ENCODE measurements at places on chromosomes 6 and 20.

DNA sequence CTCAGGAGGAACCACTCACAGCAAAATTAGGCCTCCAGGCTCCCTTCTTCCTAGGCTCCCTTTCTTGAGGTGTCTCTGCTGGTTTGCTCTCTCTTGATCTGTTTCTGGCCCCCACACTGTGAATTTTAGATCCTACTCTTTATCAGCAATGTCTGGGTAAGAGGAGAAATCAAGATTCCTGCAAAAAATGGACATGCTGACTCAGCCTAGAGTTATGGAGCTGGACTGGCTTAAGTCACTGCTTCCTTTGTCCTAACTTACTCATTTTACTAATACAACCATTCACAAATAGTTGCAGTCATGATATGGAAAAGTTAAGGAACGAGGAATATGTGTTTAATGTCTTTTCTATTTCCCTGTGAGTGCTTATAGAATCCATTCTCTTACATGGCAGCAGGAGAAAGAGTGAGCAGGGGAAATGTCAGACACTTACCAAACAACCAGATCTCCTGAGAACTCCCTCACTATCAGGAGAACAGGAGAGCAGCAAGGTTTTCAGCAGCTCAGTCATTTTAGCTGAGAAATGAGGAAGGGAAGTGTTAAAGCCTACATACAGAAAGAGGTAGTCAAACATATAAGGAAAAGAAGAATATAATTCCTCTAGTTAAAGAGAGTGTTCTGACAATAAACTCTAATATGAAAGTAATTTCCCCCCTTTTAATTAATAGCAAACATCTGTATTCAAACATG lies 160.8 kb downstream of the PDE7B start:
- peak; percentile 81 for DNase-seq

DNA sequence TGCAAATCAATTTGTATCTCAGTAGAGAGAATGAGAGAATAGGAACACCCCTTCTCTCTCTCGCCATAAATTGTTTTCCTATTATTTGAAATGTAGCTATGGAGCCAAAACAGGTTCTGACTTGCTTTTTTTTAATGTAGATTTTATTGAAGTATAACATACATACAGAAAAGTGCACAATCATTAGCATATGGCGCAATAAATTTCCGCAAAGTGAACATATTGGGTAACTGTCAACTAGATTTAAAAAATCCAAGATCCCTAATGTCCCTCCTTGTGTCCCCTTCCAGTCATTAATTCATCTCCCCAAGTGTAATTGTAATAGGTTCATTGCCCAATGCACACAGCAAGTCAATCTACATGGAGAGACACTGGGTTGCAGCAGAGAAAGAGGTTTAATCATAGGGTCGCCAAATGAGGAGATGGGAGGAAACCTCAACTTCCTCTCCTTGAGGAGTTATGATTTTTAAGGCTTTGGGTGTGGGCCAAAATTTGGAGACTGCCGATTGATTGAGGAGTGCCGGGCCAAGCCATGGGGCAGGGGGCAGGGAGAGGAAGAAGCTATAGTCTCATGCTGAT lies 43.3 kb upstream of the TGM3 start:
- DNase-seq: no peak

- peak; percentile 87 for DNase-seq
These were observed 57.8 kb upstream of the EDN1 start for GRCh38 chr6:12232339-12232738.

DNA sequence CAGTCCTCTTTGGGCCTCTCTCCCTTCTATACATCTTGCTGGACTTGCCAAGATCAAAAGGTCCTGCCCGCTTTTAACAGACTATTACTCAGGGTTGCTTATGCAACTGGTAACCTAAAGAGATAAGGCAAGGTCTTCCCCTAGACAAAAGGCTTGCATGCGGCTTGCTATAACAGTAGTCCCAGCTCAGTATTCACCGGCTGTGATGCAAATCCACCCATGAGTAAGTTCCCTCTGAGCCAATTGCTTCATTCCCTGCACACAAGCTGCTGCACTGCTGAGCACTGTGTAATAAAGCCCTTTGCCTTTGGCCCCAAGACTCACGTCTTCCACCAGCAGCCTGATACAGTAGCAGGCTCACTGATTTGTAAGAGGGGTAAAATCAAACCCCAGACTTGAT lies 363.8 kb downstream of the PRKN start:
- DNase-seq: no peak

- DNase-seq: no peak
These were observed 4.2 kb upstream of the ZDHHC14 start for GRCh38 chr6:157376706-157377230.

DNA sequence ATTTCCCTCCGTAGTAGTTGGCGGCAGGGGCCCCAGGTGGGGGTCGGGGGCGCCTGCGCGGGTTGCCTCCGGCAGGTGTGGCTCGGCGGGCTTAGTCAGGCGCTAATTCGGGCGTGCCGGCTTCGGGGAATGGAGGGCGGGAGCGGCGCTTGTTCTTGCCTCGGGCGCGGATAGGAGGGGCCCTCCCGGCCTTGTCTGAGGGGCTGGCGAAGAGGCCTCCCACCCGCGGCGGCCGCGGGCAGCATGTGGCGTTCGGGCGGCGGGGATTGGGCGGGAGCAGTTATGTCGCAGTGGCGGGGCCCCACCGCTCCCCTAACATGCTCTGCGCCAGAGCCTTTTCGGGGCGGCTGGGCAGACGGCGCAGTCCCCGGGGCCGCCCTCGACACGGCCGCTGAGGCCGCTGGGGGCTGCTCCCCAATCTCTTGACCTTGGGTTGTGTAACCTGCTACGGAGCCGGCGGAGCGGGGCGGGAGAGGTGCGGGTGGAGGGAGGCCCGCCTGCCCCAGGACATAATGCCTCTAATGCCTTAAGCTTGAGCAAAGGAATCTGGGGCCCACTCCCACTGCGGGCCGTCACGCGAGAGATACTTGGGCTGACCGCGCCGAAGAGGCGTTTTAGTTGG lies 1.1 kb downstream of the AMD1 start:
- DNase-seq: no peak

GRCh38 chr20:1171461-1172093 lies 13.2 kb downstream of the TMEM74B start:
- no peak for DNase-seq

- no peak for DNase-seq
These were observed 235.5 kb upstream of the KCNQ5 start for GRCh38 chr6:72386324-72386723.

- DNase-seq: no peak
These were observed 541 bp upstream of the IL20RA start for GRCh38 chr6:137045222-137045789.

DNA sequence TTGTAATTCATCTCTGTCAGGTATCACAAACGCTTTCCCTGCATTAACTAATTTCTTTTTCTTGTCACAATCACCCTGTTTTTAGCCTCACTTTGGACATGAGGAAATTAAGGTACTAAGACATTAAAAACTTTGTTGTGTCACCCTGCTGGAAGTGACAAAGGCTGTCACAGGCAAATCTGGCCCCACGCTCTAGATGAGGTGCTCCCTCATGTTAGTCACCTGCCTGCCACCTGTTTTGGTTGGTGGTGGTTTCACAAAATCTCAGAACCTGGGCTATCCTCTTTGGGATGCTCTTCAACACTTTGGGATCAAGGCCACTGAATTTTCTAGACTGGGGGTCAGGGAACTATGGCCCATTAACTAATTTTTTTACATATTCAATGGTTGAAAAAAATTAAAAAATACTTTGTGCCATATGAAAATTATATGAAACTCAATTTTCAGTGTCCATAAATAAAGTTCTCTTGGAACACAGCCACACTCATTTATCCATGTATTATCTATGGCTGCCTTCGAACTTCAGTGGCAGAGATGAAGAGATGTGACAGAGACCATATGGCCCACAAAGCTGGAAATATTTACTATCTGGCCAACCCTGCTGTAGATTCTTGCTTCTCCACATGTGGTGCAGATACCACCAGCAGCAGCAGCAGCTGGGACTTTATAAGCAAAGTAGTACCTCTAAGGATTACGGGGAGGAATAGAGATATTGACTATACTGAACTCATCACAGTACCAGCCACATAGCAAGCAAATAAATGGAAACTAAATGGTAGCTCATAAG lies 16.1 kb upstream of the TNFAIP3 start:
- no peak for DNase-seq

- no peak for DNase-seq
These were observed 604.4 kb upstream of the NOX3 start for GRCh38 chr6:156060013-156060412.

DNA sequence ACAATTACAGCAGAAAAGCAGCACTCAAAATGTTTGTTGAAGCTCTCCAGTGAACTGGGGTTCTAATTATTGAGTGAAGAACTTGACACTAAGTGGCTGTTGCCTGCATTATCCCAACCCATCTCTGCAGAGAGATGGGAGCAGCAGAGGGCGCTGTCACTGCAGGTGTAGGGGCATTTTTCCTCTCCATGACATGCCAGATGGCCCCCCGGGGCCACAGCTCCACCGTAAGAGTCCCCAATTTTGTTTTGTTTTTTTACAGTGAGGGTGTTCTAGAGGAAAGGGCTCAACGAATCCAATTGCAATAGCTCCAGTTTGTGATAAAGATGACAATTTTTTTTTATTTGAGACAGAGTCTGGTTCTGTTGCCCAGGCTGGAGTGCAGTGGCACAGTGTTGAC lies 1.9 kb upstream of the FUCA2 start:
- no peak for DNase-seq

GRCh38 chr20:59121714-59122565 lies 41.7 kb upstream of the ZNF831 start:
- no peak for DNase-seq

DNA sequence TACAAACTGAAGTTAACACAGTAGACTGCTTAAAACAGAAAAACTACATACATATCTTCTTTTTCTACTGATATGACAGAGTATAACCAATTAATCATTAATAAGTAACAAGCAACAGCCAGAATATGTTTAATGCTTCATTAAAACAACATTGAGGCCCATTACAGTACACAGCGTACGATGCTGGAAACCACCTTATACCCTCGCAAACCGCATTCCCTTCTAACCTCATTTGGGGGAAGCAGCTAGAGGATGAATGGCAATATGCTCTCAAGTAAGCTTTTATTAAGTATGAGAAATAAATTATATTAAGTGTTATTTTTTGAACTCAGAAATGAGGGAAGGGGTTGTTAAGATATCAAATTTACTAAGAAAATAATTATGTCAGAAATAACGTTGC lies 142.4 kb downstream of the GMDS start:
- DNase-seq: no peak

DNA sequence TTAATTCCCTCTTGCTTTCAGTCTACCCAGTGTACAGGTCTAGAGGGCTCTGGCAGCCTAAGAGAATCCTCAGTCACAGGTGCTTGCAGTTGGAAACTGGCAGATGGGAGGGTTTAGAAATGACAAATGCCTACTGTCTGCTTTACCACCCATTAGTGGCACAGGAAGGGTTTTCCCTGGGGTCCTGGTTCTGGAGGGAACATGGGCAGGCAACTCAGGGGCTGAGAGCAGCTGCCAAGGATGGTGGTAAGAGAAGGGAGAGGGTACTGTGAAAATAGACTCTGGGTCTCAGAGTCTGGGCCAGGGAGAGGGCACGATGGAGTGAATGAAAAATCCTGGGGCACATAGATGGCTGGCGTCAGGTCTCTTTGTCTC lies 103.5 kb downstream of the TCP11 start:
- DNase-seq: no peak

GRCh38 chr6:53634184-53634631 lies 31.3 kb downstream of the KLHL31 start:
- DNase-seq: no peak

DNA sequence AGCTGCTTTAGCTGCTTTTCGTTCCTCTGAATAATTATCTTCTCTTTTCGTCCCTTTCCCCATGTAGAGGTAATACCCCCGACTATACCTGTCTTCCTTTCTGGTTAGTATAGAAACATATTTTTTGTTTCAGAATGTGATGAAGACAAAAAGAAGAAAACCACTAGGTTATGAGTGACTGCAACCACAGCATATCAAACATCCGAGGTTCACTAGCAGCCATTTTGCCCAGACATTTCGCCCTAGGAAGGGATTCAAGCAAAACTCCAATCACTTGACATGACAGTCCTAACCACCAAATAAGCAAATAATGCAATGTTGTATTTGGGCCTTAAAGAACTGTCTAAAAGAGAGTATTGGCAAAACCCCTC lies 9.4 kb downstream of the SNX5 start:
- no peak for DNase-seq

DNA sequence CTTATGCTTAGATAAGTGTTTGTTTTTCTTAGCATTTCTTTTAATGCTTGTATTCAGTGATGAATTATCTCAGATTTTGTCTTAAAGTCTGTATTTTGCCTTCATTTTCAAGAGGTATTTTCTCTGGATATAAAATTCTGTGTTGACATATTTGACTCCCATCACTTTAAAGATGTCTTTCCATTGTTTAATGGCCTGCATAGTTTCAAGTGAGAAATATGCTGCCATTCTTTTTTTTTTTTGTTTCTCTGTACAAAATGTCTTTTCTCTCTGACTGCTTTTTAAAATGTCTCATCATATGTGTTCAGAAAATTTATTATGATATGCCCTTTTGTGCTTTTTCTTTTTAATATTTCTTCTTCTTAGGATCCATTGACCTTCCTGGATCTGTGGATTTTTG lies 578.0 kb upstream of the NOX3 start:
- DNase-seq: no peak

GRCh38 chr6:81373414-81373813 lies 379.1 kb downstream of the TENT5A start:
- DNase-seq: no peak

GRCh38 chr20:33124994-33125393 lies 43.0 kb upstream of the BPIFA2 start:
- DNase-seq: no peak

GRCh38 chr6:167550941-167551627 lies 226.2 kb downstream of the TTLL2 start:
- no peak for DNase-seq

DNA sequence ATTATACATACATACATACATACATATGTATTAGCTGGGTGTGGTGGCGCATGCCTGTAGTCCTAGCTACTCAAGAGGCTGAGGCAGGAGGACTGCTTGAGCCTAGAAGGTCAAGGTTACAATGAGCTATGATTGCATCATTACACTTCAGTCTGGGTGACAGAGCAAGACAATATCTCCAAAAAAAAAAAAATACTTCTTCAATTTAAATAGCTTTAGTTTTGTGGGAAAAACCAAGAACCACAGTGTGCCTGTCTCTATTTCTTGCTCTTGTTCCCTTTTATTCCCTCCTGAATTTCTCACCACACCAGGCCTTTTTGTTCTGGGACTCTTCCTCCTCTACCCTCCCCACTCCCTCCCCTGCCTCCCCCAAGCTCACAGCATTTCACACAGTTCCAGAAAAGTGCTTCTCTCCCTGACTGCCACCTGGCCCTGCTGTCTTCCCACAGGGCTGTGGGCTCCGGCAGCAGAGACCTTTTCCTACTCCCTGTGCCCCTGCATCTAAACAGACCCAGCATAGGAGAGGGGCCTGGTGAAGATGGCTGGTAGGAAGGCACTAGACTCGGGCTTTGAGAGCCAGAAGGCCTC lies 1.3 kb downstream of the C20orf203 start:
- no peak for DNase-seq

DNA sequence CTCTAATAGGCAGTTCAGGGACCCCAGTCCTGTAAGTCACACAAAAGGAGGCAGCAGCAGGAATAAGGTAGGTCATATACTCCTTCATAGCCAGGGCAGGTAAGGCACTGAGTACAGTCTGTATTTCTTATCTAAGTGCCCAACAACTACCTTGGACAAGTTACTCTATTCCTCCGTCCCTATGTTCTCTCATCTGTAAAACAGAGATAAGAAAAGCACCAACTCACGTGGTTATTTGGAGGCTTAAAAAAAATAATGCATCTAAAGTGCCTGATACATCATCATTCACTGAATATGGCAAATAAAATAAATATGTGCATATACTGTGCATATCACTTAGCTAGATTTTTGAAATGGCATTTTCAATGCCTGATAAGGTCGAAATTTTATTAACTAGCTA lies 298.1 kb upstream of the CDYL start:
- no peak for DNase-seq
